ENCODE measurements at places on chromosomes 13 and 19.

- no peak for DNase-seq
Observed at GRCh38 chr13:27969082-27969865, at the start of gene CDX2. Gene CDX2 (minus strand): TSS chr13:27969315. CDS start chr13:27969006, 309 bp downstream.

DNA sequence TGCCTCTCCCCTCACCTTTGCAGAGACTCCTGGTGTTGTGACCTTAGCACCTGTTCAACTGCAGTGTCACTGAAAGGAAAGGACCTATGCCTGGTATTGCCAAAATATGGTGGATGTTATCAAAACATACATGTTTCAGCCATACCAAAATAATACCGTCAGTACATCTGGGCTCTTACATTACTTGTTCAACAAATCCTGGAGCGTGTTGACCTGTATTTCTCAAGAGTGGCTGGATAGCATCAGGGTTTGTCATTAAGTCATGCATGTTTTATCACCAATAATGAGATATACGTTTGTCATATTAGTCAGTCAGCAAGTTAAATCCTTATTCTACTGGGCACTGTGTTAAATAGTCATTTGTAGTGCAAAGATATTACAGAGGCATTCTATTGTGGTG is 290.8 kb downstream of the SHISA2 start:
- DNase-seq = no peak

GRCh38 chr13:33787051-33787591 is 30.8 kb upstream of the RFC3 start:
- no peak for DNase-seq

GRCh38 chr19:47272448-47273312 is 2.0 kb upstream of the INAFM1 start:
- peak; percentile 36 for DNase-seq

GRCh38 chr13:38430796-38431195 is 81.1 kb downstream of the UFM1 start:
- DNase-seq = no peak

- DNase-seq = no peak
Observed at GRCh38 chr13:106472621-106473020, 62.8 kb downstream of the EFNB2 start.

DNA sequence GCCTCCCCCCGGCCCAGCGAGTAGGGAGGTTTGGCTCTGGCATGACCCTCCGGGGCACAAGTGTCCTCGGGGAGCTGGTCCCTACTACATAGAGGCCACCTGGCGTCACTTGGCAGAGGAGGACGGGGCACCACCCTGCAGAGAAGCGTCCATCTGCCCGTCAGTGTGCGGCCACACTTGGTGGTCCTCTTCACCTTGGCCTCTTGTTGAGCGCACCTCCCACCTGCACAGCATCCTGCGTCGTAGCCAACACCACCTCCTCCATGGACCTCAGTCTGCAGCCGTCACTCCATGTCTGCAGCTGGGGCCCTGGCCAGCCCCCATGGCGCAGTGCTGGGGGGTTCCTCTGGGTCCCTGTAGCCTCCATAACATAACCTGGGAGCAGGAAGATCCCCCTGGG is 35.1 kb downstream of the MCF2L start:
- DNase-seq = no peak

DNA sequence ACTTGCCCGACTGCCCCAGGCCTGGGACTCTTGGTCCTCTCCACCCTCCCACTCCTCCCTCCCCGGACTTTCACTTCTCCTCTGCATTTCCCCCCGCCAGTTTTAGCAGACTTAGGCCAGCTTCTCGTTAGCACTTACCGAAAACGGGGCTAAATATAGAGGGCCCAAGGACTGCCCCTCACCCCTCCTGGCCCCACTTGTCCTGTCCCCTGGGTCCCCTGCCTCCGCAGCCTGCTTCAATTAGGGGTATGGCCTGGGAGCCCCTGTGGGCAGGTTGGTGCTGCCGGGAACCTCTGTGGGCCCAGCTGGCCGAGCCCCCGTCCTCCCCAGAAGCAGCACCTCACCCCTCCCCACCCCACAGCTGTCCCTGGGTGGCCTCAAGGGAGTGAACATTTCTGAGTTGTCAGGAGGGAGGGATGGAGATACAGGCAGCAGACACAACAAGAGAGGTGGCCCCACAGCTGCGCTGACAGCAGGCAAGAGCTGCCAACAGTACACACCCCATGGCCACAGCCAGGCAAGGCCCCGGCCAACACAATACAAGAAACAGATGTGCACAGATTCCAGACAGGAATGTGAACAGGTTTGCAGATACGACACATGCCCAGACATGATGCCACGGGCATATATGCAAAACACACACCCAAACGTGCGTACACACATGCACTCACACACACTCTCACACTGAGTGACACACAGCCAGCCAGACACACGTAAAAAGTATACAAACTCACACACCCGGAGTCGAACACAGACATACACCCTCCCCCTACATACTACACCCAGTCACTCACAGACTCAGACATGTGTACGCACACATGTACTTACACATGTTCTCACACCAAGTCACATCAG is 2.6 kb downstream of the POU2F2 start:
- DNase-seq = no peak

GRCh38 chr19:16671652-16672274 is 10.8 kb downstream of the TMEM38A start:
- DNase-seq = no peak

DNA sequence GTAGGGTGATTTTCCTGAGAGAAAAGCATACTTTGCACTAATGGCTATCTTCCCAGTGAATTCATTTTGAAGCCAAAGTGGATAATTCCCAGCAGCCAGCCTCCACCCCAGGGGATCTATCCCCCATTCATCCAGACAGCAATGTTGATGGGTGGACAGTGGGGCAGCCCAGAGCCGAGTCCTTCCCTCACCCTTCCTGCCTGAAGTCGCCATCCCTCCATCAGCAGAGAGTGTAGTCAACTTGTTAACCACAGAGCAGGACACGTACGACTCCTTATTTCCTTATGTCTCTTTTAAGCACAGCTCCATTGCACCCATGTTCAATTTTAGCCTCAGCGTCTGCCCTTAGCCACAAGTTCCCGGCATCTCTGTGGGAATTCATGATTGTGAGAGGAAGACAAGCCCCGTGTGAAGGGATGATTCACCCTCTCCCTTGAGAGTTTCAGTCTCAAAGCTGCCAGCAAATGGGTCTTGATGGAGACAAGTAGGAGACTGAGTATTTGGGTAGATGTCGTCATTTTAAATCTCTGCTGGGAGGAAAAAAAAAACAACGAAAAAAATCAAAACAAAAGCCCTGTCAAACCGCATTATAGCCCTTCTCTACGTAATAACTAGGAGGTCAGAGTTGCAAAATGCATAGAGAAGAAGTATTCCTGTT is 58.3 kb upstream of the MEDAG start:
- no peak for DNase-seq

DNA sequence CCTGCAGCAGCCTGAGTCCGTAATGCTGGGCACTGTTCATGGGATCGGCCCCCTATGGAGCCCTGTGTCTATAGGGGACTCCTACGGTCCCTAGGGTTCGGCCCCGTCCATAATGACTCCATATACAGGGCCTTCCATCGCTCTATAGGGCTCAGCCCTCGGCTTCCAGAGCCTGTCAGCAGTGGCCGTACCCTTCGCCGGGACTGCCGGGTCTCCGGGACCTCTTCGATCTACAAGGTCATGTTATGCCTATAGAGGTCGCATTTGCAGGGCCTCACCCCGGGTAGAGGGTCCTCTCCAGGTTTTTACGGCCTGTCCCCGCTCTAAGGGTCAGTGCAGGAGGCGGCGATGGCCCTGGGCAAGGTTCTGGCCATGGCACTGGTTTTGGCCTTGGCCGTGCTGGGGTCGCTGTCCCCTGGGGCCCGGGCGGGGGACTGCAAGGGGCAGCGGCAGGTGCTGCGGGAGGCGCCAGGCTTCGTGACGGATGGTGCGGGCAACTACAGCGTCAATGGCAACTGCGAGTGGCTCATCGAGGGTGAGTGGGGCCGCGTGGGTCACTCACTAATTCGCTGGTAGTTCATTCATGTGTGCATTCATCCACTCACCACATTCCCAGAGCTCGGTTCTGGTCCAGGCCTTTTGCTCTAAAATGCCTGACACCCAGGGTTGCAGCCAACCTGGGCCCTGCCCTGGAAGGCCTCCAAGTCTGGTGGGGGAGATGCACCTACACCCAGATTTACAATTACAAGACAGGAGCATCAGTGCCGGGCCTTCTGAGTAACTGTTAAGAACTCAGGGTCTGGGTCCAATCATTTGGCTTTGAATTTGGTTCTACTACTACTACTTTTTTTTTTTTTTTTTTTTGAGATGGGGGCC is 699 bp downstream of the MEGF8 start:
- no peak for DNase-seq

DNA sequence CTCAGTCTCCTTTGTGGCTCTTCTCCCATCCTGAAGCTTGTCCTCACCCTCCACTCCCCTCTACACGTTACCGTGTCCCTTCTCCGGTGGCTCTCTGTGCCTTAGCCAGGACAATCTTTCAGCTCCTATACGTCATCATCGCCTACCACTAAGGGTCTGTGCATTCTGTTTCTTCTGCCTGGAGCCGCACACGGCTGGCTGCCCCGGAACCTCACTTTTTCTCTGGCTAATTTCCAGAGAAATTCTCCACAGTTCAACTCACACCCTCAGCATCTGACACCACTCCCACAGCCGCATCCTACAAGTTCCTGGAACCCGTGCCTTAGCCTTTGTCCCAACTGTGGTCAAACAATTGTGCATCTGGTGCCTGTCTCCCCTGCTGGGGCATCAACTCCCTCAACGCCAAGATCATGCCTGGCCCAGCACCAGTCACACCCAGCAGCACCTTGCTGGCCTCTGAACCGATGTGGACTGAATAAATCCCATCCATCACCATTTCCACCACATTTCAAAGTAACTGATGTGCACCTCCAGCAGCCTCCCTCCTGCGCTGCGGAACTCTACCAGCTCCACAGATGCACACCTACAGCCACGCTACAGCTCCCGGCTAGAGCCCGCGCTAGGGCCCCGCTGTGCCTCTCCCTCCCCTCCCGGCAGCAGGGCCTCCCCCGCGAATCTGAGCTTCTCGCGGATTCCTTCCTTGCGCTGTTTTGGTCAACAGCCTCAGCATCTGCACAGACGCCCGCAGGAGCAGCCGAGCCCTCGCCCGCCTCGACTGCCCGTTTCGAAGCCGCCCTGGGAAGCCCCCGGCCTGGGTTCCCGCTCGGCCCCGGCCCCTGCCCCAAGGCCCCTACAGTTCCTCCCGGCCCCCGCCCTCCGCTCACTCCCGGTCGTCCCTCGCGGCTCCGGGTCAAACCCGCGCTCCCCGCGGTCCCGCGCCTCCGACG is 689 bp downstream of the DCUN1D2 start:
- peak; percentile 12 for DNase-seq

- peak; percentile 24 for DNase-seq
Observed at GRCh38 chr13:74575729-74576125, 441.5 kb upstream of the KLF12 start.

DNA sequence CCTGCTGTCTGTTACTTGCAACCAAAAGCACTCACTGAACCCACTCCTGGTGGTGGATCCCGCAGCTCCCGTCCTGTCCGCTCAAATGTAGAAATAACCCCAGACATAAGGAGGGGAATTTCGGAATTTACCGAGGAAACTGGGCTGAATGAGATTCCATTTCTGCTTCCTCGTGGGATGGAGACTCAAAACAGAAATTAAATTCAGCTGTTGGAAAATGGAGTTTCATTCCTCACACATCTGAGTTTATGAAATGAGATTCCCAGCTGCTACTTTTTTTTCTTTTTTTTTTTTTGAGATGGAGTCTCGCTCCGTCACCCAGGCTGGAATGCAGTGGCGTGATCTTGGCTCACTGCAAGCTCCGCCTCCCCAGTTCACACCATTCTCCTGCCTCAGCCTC is 44.3 kb downstream of the COLGALT1 start:
- DNase-seq = no peak

- peak; percentile 77 for DNase-seq
Observed at GRCh38 chr19:19643158-19644053, at the start of gene GMIP. Gene GMIP (minus strand): TSS chr19:19643657. CDS start chr19:19643529, 128 bp downstream.

DNA sequence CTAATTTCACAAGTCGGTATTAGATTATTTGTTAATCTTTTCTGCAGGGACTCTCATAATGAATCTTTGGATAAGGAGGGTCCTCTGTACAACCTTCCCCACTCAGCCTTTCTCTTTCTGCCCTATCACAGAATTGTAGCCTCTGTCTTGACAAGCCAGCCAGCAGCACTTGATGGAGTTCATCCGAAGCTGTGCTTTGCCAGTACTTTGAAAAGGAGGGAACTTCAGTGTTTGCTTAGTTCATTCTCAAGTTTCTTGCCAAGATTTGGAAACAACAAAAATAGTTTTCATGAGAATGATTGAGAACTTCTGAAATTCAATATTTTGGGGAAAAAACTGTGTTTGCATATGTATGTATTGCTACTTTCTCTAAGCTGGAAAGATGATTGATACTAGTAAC is 69.3 kb upstream of the HMGB1 start:
- DNase-seq = no peak

DNA sequence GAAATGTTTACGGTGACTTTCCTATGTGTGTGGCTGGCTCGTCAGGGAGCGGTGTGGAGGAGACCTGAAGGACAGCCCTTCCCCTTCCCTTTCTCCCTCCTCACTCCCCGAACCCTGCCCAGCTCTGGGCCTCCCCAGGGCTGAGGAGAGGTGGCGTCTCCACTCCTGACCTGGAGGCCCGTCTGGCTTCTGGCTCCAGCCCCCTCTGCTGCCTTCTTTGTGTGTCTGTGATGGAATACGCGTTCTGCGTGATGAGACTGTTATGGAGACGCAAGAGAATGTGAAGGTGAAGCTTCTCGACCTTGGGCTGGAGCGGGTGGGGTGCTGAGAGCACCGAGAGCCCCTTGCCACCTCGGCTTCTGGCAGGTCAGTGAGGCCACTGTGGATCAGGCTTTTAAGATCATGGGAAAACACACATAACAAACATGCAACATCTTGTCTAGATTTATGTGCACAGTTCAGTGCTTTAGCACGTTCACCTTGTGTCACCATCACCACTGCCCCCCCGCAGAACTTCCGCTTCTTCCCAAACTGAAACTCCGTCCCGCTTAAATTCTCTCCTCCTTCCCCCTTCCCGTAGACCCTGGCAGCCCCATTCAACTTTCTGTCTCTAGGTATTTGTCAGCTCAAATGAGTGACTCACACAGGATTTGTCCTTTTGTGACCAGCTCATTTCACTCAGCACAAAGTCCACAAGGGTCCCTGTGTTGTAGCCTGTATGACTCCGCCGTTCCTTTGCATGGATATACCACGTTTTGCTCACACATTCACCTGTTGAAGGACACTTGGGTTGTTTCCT is 24.7 kb downstream of the ATP11A start:
- DNase-seq = no peak

DNA sequence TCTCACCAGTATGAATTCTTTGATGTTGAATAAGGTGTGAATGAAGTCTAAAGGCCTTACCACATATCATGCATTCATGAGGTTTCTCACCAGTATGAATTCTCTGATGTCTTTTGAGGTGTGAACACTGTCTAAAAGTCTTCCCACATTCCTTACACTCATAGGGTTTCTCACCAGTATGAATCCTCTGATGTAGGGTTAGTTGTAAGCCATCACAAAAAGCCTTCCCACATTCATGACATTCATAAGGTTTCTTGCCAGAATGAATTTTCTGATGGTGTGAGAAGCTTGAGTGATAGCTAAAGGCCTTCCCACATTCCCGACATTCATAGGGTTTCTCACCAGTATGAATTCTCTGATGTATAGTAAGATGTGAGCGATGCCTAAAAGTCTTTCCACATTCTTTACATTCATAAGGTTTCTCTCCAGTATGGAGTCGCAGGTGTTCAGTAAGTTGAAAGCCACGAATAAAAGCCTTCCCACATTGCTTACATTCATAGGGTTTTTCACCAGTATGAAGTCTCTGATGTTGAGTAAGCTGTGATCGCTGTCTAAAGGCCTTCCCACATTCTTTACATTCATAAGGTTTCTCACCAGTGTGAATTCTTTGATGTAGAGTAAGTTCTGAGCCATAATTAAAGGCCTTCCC is 27.7 kb downstream of the ZNF461 start:
- no peak for DNase-seq

- no peak for DNase-seq
Observed at GRCh38 chr13:90201202-90201601, 1146.3 kb upstream of the MIR17HG start.

Measured in activated T-helper 9 cell treated with anti-CD3 and anti-CD28 coated beads, Interleukin-2, amount 50 U/mL, for 16 hours (primary cell).